CMK (cell line): ENCODE measurements at places on chromosomes 3 and 15.

DNA sequence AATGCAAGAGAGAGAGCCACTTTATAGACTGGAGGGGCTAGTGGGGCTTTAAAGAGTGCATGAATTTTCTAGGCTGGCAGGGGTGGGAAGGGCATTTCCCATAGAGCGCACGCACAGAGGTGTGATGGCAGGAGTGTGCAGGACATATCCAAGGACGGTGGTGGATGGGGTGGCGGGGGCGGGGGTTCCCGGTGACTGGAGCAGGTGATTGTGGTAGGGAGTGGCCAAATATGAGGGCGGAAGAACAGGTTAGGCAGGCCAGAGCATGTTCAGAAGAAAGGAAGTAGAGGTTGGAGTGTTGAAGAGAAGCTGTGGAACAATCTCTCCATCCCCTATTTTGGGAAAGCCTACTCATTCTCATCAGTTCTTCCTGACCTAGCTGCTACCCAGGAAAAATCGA is 18.1 kb downstream of the FAM81A start:
- DNase-seq = no peak

- DNase-seq = no peak
These were observed 22.4 kb downstream of the CYP11A1 start for GRCh38 chr15:74345051-74345450.

GRCh38 chr3:54647721-54648120 is 280.1 kb downstream of the LRTM1 start:
- DNase-seq = no peak

GRCh38 chr3:165283328-165283727 is 87.1 kb upstream of the SLITRK3 start:
- DNase-seq = no peak
